Cortex of kidney (tissue), 1 donor: ENCODE measurements at places on chromosomes 1 and 21.

GRCh38 chr1:53546409-53547155, 87.4 kb downstream of the DMRTB1 start:
- no peak for DNase-seq

GRCh38 chr1:226223157-226223785, at the start of gene MIXL1:
MIXL1 (plus strand) TSS chr1:226223664; CDS start chr1:226223682, 18 bp downstream.
- DNase-seq, result no peak

GRCh38 chr1:211517006-211517405, 25.0 kb upstream of the RD3 start:
- no peak for DNase-seq

DNA sequence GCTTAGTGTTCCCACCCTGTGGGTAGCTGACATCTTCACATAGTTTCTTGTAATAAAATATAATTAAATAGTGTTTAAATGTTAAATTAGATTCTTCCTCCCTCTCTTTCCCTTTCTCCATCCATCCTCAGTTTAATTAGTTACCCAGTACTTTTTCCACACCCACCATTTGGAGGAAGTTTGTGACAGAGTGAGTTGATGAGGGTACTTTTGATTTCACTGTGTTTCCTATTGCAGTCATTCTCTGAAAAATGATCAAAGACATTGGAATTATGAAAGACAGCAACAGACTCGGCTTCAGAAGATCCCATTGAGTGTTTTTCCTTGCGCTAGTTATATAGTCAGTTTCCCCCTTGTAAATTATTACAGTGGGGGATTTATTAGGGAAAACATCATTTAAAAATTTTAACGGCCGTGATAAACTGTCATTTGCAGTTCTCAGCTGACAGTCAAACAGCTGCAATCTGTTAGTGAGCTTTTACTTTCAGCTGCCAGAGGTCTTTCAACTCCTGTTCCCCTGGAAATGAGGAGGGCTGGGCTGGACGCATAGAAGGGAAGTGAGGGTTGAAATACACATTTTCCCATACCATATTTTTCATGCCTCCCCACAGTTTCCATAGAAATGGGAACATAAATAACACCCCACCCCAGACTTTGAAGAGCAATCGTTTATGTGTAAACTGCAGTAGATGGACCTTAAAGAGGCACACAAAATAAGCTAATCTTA, 61.3 kb upstream of the CACYBP start:
- no peak for DNase-seq

GRCh38 chr1:24861821-24862727, 68.0 kb downstream of the RUNX3 start:
- no peak for DNase-seq

GRCh38 chr1:66248746-66249145, 285.2 kb upstream of the SGIP1 start:
- DNase-seq, result no peak

- DNase-seq, result no peak
Measured at GRCh38 chr1:234368320-234369032, 4.8 kb upstream of the COA6 start.

DNA sequence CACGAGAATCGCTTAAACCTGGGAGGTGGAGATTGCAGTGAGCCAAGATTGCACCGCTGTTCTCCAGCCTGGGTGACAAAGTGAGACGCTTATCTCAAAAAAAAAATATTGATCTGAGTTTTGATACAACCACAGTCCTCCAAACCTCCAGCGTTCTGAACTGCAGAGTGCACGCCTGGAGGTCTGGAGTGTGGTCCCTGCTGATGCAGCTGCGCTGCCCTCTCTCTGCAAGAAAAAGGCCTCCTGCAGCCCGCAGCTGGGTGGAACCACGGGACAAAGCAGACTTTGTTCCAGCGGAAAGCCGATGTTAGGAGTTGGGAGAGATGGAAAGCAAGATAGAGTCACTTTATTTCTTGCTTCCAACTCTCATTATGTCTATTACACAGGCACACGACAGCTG, 144.9 kb upstream of the SOD1 start:
- DNase-seq, result no peak

- no peak for DNase-seq
Measured at GRCh38 chr1:84208935-84209334, 64.9 kb downstream of the PRKACB start.

GRCh38 chr1:179950651-179951050, 4.0 kb upstream of the CEP350 start:
- DNase-seq, result no peak

DNA sequence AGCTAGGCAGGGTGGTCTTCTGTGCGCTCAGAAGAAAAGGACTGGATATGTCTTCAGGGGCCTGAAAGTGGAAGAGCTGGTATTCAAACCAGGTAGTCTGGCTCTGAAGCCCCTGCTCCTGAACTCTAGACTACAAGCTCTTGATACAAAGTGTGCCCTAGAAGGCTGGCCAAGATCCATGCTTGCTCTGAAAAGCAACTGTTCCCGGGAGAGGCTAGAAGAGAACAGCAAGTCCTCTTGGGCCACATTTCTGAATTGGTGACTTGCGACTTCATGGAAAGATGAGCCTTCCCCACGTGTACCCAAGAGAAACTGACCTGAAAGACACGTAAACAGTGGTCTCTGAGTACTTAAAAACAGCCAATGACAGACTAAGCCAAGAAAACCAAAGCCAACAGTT, 123.3 kb upstream of the GRIK3 start:
- no peak for DNase-seq

GRCh38 chr1:24929398-24930259, 447 bp downstream of the RUNX3 start:
- no peak for DNase-seq

DNA sequence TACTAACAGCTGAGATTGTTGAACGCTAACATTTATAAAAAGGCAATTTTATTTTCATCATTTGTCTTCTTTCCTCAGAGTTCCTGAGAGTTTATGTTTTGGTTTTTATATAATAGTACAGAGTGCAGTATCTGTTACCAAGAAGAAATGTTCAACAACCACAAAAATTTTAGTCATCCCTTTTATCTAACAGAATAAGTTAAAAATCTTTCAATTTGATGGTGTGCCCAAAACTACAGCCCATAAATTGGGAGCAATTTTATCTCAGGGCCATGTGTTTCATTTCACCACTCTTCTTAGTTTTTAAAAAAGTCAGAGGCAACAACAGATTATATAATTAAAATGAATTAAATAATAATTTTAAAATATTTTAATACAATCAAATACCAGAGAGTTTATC, 37.1 kb downstream of the NEXN start:
- DNase-seq, result no peak

- DNase-seq, result no peak
Measured at GRCh38 chr1:64476251-64476952, 6.5 kb downstream of the CACHD1 start.

DNA sequence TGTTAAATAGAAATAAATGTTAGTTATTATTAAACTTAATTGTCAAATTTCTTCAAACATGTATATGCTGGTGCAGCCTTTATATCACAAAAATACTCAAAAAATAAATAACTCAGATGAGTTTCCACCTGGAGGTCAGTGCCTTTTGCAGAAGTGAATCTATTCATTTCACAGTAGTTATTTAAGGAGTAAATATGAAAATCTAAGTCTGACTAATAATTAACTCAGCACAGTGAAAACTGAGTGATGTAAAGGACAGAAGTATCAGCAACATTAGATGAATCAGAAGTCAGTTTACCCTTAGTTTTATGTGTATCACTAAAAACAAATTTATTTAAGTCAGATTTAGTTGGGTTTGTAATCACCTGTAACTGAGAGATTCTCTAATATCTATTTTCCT, 2135.4 kb downstream of the MRPL39 start:
- DNase-seq, result no peak

GRCh38 chr1:1540090-1540817, at the start of gene TMEM240:
TMEM240 (minus strand) TSS chr1:1540624; CDS start chr1:1540346, 278 bp downstream.
- no peak for DNase-seq

DNA sequence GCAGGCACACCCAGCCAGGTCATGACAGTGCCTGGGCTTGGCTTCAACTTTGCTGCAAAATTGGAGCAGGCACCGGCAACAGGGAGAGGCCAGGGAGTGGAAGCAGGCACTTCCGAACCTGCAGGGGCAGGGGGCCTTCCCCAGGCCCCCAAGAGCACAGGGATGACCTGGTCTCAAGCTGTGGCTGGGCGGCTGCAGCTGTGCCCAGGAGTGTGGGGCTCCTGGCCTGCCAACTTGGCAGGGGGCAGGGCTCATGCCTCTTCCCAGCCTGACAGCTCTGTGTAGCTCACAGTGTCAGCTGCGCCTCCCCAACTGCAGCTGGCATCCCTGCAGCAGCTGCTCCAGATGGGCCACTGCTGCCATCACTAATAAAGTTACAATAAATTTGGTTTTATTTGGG, 51.5 kb upstream of the SCYL3 start:
- no peak for DNase-seq

GRCh38 chr1:116560704-116561490, 9.9 kb downstream of the CD58 start:
- no peak for DNase-seq

- no peak for DNase-seq
Measured at GRCh38 chr1:165467706-165468105, 22.8 kb upstream of the RXRG start.

- no peak for DNase-seq
Measured at GRCh38 chr1:223426936-223427335, 33.7 kb downstream of the CCDC185 start.

GRCh38 chr1:233290396-233291034, 5.0 kb downstream of the PCNX2 start:
- DNase-seq, result no peak

DNA sequence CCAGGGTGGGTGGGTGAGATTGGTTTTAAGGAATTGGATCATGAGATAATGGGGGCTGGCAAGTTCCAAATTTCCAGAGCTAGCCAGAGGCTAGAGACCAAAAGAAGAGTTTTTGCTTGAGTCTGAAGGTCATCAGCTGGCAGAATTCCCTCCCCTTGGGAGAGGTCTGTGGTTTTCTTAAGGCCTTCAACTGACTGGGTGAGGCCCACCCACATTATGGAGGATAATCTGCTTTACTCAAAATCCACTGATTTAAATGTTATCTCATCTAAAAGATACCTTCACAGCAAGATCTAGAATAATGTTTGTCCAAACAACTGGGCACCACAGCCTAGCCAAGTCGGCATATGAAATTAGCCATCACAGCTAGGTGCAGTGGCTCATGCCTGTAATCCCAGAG, 156.4 kb downstream of the URB2 start:
- no peak for DNase-seq

DNA sequence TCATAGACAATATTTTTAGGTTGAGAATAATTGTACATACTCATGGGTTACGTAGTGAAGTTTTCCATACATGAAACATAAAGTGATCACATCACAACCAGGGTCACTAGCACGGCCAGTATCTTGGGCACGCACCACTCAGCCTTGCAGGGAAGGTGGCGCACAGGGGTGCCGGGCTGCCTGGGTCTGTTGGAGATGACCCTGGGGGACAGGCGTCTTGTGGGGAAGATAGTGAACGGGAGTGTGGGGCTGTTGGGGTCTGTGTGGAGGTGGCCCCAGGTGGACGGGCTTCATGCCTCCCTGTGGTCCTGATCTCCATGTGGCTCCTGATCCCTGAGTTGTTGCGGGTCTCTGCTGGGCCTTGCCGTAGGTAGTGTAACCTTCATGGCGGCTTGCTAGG, 38.3 kb upstream of the PRSS38 start:
- DNase-seq, result no peak

GRCh38 chr1:7471836-7472235, 299.3 kb upstream of the VAMP3 start:
- DNase-seq, result no peak
